Immature natural killer cell (primary cell): ENCODE measurements at places on chromosomes 1 and 21.

DNA sequence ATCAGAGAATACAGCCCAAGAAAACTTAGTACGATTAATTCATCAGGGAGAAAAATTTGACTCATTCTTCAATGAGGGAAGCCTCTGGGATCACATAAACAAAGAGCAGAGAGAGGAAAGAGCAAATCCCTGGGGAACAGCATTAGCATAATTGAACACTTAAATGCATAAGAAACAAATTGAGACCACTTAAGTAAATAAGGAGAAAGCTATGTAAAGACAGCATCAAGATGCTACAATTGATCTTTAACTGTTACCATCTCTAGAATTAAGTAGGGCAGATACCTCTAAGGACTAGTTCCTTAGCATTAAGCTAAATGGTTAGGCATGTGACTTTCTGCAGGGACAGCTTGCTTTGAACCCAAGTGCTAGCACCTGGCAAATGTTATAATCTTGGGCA lies 265.1 kb upstream of the NEGR1 start:
- DNase-seq = no peak

DNA sequence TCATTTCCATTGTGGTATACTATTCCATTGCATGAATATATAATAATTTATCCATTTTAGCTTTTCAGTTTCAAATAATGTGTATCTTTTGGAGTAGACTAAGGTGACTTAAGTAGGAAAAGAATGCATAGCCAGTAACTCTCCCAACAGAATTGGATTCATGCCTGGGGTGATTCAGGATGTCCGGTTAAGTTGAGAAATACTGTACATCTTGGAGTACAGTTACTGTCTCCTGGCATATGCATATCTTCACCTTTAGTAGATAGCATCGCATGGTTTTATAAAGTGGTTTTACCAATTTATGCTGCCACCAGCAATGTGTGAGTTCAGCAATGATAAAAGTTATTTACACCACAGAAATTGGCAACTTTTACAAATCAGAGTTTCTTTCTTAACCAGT lies 18.6 kb upstream of the SLC6A9 start:
- DNase-seq = no peak

DNA sequence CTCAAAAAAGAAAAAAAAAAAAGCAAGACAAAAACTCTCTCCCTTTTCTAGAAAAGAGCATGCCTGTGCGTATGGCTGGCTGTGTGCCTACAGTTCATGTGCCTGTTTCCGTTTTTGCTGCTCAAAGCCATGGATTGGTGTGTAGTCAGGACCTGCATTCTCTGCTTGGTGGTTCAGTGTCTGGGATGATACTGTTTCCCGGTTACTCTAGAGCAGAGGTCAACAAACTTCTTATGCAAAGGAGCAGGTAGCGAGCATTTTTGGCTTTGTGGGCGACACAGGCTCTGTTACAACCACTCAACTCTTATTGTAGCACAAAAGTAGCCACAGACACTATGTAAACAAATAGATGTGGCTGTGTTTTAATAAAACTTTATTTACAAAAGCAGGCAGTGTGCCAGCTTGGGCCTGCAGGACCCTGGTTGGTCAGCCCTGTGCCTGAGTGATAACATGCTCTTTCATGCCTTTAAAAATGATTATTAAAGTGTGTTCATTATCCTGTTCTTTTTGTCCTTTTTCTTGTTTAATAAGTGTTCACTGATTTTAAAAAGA lies 524.2 kb downstream of the KIF26B start:
- no peak for DNase-seq

GRCh38 chr1:36536727-36537126 lies 54.0 kb upstream of the CSF3R start:
- no peak for DNase-seq

DNA sequence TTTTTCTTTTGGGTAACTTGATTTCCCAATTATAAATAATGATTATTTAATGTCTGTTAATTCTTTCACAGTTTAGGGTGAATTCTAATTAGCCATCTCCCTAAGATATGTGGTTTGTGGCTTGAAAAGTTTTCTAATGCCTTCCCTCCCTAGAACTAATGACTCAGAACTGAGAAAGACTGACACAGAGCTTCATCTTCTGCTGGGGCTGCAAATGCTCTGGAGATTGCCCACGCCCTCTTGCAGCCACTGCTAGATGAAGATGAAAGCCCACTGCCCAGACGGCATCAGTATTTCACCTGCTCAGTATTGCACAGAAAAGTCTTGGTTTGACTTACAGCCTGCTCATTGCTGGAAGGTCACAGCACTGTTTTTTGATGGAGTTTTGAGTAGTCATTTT lies 101.5 kb downstream of the ST6GALNAC3 start:
- no peak for DNase-seq

DNA sequence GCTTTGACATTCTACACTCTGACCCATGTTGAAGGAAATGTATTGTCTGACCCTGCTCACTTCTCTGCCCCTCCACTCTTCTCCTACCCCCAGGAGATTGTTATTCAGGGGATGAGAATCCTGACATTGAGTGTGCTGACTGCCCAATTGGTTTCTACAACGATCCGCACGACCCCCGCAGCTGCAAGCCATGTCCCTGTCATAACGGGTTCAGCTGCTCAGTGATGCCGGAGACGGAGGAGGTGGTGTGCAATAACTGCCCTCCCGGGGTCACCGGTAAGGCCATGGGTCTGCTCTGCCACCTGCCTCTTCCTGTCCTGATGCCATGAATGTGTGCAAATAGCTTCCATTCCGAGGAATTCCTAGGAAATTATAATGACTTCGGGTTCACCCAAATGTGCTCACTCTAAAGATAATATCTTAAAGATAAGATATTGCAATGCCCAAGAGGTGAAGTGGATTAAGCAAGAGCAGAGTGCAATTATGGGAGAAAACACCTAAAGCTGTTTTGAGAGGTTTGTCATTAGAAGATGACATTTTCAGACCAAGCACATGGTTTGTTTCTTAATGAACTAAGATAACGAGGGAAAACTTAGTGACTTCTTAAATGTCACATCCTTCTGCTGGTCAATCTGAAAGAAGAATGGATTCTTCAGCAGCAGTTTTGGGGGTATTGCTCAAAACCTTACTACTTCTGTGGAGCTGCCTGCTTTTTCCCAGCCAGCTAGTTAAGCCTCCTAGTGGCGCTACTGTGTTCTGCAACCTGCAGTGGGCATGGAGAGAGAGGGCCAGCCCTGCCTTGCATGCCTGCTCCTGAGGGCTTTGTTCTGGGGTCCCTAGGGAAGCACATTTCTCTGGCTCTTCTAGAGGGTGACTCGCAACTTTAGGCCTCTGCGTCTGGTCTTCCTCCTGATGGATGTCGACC lies 41.6 kb downstream of the LAMC2 start:
- DNase-seq = no peak

DNA sequence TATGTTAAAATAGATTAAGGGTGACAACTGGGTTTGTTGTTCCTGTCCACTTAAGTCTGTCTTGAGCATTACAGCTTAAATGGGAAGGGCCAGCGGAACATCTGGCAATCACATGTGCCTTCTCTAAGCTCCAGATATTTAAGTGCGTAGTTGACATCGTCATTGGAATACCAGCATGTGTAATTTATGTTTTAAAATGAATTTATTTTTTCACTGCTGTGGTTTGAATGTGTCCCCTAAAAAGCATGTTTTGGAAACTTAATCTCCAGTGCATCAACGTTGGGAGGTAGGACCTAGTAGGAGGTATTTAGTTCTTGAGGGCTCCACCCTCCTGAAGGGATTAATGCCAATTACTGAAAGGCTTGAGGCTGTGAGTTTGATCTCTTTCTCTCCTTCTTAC lies 13.4 kb downstream of the ZCCHC17 start:
- no peak for DNase-seq

- no peak for DNase-seq
Measured at GRCh38 chr1:159077120-159077961, 775 bp upstream of the AIM2 start.

DNA sequence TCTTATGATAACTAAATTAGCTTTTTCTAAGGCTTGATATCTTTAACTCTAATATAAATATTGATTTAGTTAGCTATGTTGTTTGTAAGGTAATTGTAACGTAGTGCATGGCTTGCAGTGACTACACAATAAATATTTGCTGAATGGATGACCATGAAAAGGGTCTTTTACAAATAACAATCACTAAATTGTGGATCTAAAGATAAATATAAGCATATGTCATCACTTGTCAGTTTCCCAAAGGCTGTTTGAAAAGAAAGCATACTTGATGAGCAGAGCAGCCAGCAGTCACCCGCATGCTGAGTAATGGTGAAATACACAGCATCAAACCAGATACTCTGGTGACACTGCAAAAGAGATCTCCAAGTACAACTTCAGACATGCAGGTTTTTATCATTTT lies 92.5 kb upstream of the FMN2 start:
- no peak for DNase-seq

GRCh38 chr1:154855186-154855851 lies 14.8 kb downstream of the KCNN3 start:
- no peak for DNase-seq

DNA sequence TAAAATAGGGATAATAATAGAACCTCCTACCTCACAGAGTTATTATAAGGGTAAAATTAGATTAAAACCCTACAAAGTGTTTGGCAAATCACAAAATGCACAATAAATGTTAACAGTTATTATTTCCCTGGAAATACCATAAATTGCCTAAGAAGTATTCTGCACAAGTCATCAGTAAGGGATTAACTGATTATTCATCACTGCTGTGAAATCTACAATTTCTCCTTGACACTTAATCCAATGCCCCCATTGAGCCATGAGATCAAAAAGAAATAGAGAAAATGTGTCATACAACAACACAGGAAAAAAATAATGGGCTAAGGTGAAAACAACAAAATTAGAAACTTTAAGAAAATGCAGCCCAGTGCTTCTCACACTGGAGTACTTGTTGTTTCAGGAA lies 6.7 kb upstream of the SEC16B start:
- DNase-seq = no peak
